Fibroblast of skin of left quadriceps (primary cell): ENCODE measurements at places on chromosomes 6 and 20.
A peak's percentile ranks its signal among the peaks of the same experiment; 100 is the strongest.

- DNase-seq, result no peak
Observed at GRCh38 chr20:8368670-8369069, 236.6 kb downstream of the PLCB1 start.

DNA sequence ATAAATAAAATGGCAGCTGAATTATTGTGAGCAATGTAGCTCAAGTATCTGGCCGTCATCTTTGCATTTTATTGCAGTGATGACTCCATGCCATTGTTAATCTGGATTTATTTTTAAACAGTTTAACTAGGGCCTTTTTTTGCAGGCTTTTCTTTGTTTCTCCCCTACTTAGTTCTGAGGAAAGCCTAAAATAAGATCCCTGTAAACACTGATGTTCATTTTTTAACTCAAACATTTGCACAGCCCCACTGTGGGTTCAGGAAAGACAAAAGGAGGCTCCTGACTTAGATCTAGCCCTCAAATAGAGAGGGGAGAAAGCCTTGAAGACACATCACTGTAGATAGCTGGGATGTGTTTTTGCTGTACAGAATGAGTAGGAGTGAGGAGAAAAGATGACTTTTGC lies 69.2 kb downstream of the PLEKHG1 start:
- no peak for DNase-seq

DNA sequence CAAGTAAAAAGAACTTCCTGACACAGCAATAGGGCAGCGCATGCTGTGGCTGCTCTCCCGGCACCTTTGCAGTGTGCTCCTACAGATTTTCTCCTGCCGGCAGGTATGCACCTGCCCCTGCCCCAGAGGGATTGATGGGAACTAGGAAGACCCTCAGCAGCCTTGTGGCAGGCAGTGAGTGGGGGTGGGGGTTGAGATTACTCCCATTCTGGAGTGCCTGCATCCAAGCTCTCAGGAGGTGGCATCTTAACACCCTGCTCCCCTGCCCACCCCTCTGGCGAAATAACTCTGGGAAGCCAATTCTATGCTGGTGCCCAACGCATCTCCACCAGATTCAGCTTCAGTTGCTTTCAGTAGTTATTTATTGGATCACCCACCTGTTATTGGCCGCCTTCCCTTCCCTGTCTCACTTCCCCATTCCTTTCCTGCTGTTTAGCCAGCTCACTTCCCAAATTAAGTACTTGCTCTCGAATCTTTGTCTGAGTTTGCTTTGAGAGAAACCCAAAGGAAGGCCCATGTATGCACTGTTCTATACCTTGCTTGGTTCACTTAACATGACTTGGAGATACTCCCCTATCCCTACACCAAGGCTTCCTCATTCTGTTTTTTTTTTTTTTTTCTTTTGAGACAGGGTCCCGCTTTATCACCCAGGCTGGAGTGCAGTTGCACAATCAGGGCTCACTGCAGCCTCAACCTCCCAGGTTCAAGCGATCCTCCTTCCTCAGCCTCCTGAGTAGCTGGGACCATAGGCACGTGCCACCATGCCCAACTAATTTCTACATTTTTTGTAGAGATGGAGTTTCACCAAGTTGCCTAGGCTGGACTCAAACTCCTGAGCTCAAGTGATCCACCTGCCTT lies 29.3 kb upstream of the SLC23A2 start:
- no peak for DNase-seq

DNA sequence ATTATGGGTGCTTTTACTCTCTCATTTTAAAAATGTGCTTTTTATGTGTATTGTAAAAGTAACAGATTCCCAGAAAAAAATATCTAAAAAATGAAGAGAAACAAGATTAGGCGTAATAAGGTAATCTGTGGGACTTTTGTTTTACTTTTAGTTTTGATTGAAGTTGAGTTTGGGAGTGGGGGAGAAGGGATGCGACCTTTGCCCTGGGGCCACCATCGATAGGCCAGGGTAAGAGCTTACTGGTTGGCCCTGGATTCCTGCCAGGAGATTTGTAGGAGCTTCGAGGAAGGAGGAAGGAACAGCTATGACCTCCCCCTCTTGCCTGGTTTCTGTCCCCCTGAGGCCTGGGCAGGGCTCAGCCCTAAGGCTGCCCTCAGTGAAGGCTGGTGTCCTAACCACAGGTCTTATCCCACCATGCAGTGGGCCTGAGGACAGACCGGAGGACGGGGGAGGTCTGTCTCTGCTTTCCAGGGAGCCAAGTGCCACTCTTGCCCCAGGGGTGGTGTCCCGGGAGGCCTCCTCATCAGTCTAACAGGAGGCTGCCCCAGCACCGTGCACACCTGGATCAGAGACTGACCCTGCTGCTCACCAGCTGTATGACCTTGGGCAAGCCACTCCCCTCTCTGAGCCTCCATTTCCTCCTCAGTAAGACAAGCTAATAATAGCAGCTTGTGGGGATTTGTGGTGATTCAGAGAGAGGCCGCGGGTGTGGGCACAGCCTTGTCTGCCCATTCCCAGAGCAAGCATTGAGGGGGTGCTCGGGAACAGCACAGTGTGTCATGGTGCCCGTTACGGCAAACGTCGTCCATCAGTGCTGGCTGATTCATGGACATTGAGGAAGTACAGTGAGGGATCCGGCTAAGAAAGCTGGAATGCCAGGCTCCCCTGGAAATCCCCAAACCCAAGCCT lies 21.2 kb downstream of the TGM2 start:
- DNase-seq, result no peak

DNA sequence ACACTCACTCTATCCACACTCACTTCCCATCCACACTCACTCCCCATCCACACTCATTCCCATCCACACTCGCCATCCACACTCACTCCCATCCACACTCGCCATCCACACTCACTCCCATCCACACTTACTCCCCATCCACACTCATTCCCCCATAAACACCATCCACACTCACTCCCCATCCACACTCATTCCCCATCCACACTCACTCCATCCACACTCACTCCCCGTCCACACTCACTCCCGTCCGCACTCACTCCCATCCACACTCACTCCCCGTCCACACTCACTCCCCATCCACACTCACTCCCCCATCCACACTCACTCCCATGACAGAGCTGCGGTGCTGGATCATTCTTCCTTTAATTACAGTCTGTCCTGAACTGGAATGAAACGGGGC lies 17.1 kb downstream of the THBS2 start:
- DNase-seq, result no peak

GRCh38 chr6:111982681-111983080 lies 71.2 kb upstream of the CCN6 start:
- DNase-seq, result no peak

- DNase-seq, result peak; percentile 13
Observed at GRCh38 chr6:137155830-137156229, 17.6 kb downstream of the IL22RA2 start.

DNA sequence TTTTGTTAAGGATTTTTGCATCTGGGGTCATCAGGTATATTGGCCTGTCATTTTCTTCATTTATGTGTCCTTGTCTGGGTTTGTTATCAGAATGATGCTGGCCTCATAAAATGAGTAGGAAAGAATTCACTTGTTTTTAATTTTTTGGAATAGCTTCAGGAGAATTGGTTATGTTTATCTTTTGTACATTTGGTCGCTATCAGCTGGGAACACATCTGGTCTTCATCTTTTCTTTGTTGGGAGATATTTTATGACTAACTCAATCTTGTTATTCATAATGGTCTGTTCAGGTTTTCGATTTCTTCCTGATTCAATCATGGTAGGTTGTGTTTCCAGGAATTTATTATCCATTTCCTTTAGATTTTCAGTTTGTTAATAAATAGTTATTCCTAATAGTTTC lies 207.5 kb upstream of the ASCC3 start:
- no peak for DNase-seq

- no peak for DNase-seq
Observed at GRCh38 chr6:50927800-50928199, 109.1 kb downstream of the TFAP2B start.

DNA sequence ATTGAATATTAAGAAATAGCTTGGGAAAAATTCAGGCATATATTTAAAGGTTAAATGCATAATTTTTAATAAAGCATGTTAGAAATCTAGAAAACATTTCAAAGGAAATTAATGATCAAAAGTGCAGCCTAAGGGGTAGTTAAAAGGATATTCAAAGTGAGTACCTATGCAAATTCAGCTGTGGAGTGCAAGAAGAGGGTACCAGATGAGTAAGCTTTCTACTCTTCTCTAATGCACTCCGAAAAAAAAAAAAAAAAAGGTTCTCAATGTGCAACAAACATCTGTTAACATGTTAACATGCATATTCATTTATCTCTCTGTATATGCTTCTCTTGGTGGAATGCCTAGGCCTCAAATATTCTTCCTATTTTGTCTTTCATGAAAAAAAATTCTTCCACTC lies 32.0 kb upstream of the KATNA1 start:
- DNase-seq, result no peak

GRCh38 chr20:41587523-41587922 lies 30.7 kb downstream of the CHD6 start:
- DNase-seq, result no peak

GRCh38 chr6:117414770-117415169 lies 11.0 kb downstream of the ROS1 start:
- no peak for DNase-seq

DNA sequence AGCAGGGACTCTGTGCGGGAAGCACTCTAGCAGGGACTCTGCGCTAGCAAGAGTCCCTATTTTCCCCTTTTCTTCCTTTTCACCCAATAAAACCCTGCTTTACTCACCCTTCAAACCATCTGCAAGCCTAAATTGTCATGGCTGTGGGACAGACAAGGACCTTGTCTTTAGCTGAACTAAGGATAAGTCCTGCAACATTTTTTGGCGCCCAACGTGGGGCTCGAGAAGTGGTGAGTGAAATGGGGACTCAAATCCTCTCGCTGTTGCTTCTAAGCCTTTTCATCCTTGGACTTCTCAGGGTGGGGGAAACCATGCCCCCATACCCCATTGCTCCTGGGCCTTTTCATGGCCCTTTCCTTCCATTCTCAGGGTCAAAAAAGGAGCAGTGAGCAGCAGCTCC lies 46.4 kb downstream of the IMPG1 start:
- no peak for DNase-seq

- DNase-seq, result no peak
Observed at GRCh38 chr20:40960101-40960500, 68.5 kb upstream of the TOP1 start.

DNA sequence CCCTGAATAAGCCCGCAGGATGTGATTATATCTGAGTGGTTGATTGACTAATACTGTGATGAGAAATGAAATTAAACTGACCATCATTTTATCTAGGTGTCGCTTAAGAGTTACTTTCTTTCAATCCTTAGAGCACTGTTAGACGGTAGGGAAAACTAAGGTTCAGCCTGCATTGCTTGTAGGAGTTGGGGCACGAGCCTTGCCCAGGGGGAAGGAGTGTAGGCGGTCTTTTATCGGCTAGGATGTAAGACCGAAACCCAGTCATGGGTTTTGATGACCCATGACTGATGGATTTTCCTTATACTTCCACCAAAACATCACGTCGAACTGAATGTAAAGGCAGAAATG lies 392 bp upstream of the TASP1 start:
- no peak for DNase-seq

DNA sequence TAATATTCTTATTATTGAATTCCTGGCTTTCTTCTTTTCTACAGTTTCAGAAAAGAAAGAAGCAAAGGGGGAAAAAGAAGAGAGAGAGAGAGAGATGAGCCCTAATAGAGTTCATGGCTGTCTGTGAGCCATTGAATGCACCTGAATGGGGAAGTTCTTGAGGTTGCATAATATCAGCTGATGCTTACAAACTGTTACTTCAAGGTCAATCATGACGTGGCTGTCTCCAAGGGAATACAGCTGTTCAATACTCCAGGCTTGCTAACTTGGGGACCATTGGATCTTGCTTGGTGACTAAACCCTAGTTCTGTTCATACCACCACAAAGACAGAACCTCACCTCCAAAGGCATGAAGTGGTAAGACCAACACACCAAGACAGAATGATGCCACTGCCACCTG lies 180.4 kb downstream of the ADGRG6 start:
- DNase-seq, result no peak

DNA sequence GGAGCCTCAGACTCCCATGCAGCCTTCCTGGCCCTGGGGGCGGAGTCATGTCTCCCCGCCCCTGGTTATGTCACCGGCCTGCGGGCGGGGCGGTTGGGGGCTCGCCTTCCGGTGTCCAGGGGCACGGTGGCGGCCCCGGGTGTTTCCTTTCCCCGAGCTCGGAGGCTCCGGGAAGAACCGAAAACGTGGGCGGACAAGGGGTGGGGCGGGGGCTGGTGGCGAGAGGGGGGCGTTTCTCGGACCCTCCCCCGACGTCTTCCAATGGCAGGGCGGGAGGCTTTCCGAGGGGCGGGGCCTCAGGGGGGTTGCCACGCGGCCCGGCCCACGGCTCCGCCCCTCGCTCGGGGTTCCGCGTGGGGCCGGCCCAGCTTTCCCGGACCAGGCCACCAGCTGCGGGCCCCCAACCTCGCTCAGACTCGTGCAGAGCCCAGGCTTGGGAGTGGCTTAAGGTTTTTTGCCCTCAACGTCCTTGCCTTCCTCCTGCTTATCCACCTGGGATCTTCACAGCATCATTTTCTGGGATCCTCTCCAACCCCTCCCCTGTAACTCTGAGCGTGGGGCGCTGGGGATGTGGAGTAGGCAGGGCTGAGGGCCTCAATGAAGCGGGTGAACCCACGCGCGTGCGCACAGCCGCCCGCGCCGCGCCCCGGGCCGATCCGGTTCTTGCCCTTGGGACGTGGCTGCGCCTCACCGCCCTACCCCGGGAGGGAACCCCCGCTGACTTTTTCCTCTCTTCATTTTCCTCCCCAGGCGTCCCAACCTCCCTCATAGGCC lies 2.1 kb upstream of the NRN1 start:
- DNase-seq, result peak; percentile 91

- no peak for DNase-seq
Observed at GRCh38 chr6:39999006-39999867, 65.0 kb upstream of the MOCS1 start.

DNA sequence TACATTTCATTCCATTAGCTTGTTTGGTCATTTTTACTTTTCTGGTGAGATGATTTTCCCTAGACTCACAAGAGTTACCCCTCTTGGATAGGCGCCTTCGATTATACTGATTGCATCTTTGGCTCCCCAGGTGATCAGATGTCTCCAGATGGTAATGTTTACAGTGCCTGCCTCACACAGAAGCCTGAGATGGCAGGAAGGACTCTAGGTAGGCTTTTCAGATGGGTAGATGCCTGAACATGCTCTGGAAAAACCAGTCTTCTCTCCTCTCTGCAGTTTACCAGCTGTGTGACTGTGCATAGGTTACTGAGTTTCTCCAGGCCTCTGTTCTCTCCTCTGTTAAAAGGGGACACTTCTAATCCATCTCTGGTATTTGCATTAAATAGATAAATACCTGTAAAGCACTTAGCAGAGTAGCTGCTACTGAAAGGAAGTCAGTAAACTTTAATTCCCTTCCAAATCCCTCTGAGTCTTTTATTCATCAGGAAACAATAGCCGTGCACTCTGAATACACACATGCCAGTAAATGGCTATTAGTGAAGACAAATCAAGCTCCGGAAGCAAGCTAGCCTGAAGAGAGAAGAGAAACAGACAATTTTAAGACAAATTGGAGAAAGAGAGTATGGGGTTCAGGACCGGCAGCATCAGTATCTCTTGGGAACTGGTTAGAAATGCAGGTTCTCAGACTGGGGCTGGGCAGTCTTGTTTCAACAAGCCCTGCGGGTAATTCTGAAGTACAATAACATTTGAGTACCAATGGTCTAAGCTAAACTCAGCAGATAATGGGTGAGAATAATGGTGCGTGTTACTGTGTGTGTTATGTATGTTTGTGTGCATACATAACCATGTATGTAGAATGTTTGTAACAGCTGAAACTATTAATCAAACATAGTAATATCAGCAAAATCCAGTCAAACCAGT lies 139.4 kb downstream of the UST start:
- no peak for DNase-seq
